NCI-H2107 (cell line): ENCODE measurements at places on chromosomes 7 and 10.

- DNase-seq = no peak
Observed at GRCh38 chr10:53256623-53257022, 484.0 kb upstream of the MBL2 start.

DNA sequence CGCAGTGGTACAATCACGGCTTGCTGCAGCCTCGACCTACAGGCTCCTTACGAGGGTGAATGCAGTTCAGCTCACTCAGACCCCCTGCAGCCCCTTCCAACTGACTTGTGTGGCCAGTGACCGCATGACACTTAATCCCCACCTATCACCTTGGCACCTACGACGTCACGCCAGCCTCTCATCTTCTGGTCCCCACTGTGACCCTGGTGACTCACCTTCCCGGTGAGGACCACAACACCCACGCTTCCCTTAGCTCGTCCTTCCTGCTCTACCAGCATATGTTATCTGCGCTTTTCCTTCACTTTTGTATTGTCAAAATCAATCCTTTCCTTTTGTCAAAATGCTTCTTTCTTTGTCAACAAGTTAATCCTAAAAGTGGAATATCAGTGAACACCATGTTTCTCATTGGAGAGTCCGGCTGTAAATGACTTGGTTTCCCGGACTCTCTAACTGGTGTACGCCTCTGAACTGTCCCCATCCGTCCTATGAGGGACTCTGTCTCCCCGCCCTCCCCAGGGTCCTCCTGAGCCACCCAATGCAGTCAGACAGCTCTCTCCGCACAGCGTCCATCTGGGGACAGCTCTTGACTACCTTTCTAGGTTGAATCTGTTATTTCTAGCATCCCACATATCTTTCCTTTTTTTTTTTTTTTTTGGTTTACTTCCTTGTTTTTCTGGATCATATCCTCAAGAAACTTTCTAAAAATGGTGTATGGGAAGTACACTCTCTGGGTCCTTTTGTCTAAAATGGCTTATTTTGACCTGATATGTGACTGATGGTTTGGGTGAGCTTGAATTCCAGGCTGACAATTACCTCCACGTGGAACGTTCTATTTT is 37.3 kb downstream of the CFAP46 start:
- DNase-seq = no peak

GRCh38 chr10:82856957-82857613 is 982.1 kb downstream of the NRG3 start:
- no peak for DNase-seq

DNA sequence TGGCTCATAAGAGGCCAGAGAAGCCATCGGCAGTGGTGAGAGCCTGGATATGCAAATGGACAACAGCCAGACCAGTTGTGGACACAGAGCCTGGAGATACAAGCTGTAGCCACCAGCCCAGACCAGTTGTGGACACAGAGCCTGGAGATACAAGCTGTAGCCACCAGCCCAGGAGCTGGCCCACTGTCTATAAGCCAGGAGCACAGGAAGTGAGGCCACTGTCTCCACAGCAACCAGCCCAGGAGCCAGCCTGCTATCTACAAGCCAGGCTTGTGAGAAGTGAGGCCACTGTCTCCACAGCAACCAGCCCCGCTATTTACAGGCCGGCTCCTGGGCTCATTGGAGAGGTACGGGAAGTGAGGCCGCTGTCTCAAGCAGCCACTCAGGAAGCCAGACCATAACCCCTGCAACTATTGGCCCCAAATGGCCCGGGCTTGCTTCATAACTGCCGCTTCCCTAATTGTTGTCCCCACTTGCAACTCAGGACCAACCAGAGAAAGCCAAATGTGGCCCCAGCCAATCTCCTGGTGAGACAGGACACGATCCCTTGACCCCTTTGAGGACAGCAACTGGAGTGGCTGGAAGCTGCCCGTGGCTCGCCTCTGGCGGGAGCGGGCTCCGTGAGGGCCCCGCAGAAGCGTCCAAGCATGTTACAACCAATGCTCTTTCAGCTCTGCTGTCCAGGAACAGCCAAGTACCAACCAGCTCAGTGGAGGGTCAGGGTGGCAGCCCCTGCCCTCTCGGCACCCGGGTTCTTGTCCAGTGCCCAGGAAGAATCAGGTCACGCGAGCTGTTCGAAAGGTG is 44.1 kb upstream of the CNPY1 start:
- DNase-seq = peak; percentile 51

GRCh38 chr10:132110713-132111112 is 45.0 kb downstream of the JAKMIP3 start:
- no peak for DNase-seq

- peak; percentile 27 for DNase-seq
Observed at GRCh38 chr10:1643908-1644179, 93.5 kb downstream of the ADARB2 start.

- DNase-seq = no peak
Observed at GRCh38 chr7:115840702-115841101, 189.9 kb downstream of the TFEC start.

GRCh38 chr7:50664937-50665336 is 99.7 kb upstream of the DDC start:
- DNase-seq = no peak
